ENCODE measurements at places on chromosomes 12 and 14.

DNA sequence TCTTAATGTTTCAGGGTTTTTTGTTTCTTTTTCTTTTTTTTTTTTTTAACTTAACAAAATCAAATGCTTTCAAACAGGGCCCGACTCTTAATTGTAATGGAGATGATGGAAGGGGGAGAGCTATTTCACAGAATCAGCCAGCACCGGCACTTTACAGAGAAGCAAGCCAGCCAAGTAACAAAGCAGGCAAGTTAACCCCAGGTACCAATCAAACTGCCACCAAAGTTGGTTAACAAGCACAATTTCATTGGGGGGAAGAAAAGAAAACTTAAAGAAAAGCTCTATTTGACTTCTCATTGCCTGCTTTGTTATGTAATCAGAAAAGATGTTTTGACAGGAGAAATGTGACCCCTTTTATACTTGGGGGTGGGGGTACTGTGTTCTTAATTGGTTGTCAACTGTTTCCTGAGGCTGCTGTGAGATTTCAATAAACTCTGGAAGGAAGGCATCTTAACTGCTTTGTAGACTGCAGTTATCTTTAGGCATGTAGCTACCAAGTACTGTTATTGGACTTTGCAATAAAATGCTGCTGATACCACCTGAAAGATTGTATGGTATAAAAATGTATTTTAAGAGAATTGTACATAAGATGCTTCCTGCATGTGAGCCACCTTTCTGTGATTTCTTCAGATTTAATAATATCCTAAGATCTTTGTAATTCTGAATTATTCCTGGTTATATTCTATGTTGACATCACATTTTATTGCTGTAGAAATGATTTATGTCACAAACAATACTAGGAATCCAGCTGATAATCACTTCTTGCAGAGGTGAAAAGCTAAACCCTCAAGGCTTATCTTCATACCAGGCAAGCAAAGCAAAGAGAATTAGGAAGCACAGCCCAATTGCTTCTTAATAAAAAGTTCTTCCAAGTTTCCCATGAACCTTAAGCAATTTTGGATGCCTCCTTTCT lies 26.9 kb downstream of the MAPKAPK5 start:
- no peak for DNase-seq

DNA sequence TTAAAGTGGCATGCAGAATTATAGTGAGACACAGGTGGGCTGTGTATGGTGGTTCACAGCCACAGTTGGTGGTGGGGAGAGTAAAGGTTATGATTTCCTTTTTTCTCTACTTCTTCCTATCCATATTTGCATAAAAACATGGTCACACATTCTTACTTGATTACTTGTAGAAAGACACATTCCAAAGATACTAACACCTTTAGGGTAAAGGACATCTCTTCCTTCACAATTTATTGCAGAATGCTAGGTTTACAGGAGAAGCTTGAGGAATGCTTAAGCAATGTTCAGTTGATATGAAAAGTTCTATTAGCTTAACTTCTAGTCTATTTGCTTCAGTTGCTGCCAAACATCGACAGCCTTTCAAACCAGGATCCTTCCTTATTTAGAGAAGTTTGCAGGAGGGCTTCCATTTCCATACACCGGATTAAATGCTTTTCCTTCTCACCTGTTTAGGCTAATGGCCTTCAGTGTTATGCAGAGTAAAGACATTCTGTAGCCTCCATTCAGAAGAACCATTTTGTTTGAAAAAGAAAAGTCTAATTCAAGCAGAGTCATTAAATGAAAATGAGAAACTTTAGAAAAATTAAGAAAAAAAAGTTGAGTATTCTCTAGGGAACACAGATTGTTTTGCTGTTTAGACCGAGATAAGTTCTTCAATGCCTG lies 2.6 kb upstream of the PHC1 start:
- DNase-seq: no peak

GRCh38 chr12:113845900-113846674 lies 120.0 kb downstream of the RBM19 start:
- no peak for DNase-seq

DNA sequence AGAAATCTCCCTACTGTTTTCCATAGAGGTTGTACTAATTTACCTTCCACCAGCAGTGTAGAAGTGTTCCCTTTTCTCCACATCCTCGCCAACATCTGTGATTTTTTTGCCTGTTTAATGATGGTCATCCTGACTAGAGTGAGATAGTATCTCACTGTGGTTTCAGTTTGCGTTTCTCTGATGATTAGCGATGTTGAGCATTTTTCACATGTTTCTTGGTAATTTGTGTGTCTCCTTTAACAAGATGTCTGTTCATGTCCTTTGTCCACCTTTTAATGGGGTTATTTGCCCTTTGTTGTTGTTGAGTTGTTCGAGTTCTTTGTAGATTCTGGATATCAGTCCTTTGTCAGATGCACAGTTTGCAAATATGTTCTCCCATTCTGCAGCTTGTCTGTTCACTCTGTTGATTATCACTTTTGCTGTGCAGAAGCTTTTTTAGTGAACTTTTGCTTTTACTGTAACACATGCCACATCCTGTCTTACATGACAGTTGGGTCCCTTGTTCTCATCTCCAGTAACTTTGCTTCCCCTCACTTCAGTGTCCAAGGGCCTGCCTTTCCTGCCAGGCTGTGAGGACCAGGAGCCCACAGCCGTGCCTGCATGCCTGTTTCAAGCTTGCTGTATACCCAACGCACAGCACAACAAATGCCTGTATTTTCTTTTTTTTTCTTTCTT lies 64.9 kb downstream of the SPRING1 start:
- DNase-seq: no peak

GRCh38 chr14:74204491-74204890 lies 34.8 kb upstream of the VSX2 start:
- no peak for DNase-seq

DNA sequence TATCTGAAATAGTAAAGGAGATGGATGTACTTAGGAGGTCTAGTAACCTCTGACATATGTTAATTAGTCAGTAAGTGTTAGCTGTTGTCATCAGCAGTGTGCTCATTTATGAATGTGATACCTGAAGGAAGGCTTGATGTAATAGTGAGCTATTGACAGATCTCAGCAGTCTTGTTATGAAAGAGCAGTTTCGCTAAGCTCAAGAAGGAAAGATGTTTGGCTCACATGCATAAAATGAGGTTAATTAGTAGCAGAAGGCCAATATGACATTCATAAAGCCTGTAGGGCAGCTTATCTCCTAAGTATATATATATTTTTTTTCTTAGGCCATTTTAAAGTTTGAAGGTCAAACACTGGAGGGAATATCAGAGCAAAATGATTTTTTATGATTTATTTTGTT lies 2.8 kb downstream of the FAM234B start:
- DNase-seq: no peak

GRCh38 chr14:101137234-101137633 lies 233.7 kb upstream of the RTL1 start:
- DNase-seq: no peak

- DNase-seq: no peak
Measured at GRCh38 chr12:113263431-113263963, 42.2 kb downstream of the TPCN1 start.

DNA sequence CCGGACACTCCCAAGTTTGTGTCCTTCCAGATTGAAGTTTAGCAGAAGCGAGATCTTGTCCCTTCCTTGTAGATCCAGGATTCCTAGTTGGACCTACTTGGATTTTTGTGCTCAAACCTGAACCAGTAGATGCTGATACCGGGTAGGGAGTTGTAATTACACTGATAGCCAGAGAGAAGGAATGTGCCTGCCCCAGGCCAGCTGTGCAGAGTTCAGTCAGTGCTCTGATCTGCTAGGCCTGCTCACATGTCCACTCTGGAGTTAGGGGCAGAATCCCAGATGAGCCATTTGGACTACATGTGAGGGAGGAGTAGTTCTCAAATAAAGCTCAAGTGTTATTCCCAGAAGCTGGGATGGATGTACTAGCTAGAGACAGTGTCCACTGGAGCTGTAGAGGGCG lies 65.7 kb downstream of the PRKCH start:
- DNase-seq: no peak

- DNase-seq: no peak
Measured at GRCh38 chr12:63753743-63754142, 26.0 kb upstream of the RXYLT1 start.

- DNase-seq: no peak
Measured at GRCh38 chr12:104938371-104938770, 19.7 kb downstream of the SLC41A2 start.

DNA sequence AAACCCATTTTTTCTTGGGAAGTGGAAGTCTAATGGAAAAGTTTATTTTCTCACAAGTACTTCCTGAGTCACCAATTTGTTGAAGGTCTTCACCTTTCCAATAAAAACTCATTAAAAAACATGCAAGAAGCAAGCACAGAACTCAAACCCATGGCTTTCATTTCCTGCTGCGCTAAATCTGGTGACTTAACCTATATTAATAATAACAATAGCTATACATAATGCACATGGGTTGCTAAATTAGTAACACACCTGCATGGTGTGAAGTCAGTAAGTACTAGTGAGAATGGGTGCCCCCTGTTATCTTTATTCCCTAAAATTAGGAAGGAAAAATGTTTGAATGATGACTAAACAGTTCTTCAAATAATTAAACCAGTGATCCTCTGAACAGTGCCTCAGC lies 52.3 kb downstream of the PPP2R5C start:
- DNase-seq: no peak

DNA sequence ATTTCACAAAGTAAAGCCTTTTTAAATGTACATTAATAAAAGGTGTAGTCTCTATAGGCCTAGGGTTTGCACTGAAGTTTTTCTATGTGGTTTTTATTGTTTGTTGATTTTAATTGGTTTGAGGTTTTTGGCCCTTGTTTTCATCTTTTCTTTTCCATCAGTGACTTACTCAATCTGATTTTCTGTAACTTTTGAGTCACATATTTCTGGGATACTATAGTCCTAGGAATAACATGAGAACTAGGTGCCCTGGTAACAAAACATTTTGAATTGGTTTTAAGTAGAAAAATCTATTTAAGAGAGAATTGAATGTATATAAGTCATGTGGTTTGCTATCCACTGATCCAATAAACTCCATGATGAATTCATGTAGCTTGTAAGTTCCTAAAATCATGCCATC lies 311.9 kb downstream of the CEP128 start:
- no peak for DNase-seq
